ENCODE measurements at places on chromosomes 3 and 15.

DNA sequence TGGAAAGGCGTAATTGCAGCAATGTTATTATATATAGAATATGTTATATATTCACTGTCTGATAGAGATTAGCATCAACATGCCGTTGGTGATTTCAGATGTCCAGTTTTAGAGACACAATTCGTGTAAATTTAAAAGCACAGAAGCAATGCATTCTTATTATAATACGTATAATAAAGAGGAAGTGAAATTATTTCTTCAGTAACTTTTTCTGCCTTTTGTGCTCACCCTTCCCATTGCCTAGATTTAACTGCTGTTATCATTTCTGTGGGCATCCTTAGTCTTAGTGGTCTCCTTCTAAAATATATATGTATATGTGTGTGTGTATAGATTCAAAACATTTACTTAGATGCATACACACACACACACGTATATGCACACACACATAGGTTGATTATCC is 592.5 kb upstream of the GOLIM4 start:
- DNase-seq = no peak

DNA sequence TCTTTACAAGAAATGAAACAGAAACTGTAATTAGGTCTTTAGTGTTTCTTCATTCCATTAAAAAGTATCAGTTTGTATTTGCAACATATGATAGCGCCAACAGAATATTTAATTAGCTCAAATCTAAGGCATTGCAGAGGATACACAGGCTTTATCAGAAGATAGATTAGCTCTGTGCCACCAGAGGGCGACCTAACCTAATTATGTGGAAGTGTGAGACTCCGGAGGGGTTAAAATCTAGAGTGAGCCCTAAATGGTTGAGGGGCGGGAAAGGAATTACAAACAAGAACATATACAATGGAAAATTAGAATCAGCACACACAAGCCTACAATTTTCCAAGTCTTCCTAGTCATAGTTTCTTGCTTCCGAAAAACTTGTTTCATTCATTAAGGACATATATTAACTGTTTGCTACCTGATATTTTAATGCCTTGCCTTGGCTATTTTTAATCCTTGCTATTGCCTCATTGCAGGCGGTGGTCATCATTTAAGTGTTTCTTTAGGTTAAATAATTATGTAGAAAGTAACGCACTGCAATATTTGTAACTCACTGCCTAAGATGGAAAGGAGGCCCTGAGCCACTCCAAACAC is 18.0 kb upstream of the RYR3 start:
- DNase-seq = peak; percentile 20

DNA sequence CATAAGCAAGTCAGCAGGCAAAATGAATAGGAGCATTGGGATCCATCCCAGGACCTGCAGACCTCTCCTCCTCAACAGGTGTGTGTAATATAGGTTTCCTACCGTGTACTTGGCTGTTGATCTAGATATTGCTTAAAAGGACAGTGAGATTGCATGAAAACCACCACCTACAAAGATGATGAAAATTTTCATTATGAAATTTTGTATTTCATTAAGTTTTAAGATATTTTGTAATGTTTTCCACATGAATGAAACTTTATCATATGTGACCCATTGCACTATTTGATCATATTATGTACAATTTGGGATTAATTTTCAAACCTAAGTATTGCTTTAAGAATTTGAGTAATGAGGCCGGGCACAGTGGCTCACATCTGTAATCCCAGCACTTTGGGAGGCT is 94.3 kb upstream of the TRPM1 start:
- DNase-seq = no peak

DNA sequence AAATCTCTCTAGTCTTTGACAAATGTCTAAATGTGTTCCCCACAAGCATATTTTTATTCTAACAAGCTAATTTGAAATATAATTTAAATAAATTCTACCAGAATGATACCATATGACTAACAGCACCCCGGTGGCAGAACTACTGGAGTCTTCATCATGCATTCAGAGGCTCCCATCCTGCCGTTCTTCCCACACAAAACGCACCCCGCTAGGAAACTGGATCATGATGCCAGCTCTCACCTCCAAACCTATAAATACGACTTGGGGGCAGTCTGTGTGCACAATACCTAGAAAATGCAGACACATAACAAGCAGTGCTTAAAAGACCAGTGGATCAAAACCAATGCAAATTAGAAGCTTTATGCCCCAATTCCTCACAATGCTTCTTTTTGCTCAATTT is 8.5 kb downstream of the HOMER2 start:
- DNase-seq = no peak

GRCh38 chr3:193938613-193939012 is 197.3 kb upstream of the HES1 start:
- DNase-seq = no peak
